ENCODE measurements at places on chromosomes 5 and 9.

DNA sequence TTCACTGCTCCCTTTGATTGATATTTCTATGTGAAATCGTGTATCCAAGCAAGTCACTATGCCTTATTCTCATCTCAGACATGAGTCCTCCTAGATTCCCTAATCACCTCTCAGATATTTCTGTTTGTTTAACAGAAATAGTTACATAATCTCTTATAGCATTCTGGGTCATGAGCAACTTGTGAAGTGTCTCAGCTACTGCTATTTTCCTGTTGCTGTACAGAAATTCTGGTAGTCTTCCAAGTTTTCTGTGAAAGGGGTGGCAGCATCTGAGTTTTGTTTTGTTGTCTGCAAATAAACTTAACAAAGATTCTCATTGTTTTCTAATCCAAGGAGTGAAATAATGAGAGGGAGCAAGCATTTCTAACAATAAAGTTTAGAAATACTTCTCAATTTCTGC is 256.9 kb upstream of the ST8SIA4 start:
- DNase-seq: no peak

DNA sequence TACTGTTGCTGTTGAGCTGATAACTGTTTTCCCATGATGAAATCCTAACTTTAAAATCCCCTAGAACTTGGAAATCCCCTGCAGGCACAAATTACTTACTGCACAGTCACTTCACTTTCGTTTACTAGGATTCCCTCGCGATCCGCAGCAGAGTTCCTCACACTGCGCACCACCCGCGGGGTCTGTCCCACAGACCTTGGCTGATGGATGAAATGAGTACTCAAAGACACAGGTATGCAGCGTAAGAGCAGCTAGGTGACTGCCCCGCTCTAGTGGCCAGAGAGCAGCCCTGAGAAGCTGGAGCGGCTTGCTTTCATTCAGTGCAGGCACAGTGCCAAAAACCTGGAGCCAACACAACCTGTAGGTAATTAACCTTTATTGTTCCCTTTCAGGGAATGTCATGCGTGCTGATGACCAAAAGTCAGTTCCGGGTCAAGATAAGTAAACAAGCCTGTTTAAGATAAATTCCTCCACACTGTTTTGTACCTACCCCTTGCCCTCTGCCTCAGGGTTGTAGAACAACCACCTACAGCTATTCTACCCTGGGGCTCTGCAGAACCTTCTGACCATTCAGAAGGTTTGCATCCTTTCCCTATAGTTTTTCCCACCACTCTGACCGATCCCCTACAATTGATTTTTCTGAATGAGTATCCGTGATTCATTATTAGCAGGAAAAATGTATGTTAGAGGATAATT is 191.2 kb downstream of the CDH9 start:
- DNase-seq: no peak

DNA sequence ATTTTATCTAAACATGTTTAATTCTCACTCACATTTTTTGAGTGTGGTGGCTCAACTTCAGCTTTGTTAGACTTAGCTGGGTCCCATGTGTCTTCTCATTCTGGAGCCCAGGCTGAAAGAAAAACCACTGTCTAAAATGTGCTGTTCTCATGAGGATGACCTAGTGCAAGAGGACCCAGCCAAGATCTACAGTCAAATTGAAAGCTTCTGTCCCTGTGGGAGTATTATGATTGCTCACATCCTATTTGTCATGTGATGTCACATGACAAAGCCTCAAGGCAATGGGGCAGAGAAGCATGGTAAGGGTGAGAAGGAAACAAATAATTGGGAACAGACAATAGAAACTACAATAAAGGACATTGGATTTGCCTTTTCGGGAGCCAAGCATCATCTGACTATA is 113.4 kb upstream of the ASTN2 start:
- DNase-seq: no peak

- DNase-seq: peak; percentile 69
These were observed 82.3 kb downstream of the PTCD2 start for GRCh38 chr5:72402381-72402890.

GRCh38 chr9:23821375-23822181 is 4.5 kb downstream of the ELAVL2 start:
- DNase-seq: no peak

DNA sequence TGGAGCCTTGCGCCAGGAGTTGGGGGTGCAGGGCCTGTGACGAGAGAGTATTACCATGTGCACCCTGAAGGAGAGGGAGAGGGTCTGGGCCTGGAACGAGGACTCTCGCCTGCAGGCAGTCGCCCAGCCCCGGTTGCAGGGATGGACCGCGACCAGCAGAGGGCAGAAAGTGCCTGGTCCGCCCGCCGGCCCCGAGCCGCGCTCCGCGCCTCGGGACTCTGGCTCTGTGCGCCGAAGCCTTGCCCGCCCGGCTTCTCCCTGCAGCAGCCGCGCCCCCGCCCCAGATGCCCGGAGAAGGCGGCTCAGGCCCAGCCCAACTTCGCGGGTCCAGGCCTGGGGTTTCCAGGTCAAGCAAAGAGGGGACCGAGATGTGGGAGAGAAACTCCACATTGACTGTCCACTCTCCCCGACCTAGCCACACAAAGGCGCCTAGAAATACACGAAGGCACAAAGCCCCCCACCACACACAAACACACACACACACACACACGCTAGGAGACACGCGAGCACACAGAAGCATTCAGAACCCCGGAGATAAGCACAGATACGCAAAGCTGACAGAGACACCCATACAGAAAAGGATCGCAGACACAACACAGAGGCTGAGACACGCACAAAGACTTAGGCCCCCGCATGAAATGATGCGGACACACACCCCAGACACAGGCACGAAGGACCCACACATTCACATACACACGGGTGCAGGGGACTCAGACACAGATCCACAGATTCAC is 2.0 kb upstream of the LMX1B start:
- DNase-seq: peak; percentile 45

DNA sequence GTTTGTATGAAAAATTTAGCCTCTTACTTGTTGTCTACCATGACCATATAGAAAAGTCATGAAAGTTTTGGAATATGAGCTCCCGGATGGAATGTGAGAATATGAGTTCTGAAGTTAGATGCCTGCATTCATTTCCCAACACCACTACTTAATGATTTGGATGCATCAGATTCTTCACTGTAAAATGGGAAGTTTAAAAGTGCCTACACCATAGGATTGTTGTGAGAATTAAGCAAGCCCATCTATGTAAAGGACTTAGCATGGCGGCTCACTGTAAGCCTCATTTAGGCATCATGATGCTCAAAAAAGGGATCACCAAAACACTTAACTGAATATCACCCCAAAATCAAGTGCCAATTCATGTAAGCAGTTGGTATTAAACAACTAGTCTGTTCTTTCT is 177.3 kb downstream of the RAB3C start:
- no peak for DNase-seq

DNA sequence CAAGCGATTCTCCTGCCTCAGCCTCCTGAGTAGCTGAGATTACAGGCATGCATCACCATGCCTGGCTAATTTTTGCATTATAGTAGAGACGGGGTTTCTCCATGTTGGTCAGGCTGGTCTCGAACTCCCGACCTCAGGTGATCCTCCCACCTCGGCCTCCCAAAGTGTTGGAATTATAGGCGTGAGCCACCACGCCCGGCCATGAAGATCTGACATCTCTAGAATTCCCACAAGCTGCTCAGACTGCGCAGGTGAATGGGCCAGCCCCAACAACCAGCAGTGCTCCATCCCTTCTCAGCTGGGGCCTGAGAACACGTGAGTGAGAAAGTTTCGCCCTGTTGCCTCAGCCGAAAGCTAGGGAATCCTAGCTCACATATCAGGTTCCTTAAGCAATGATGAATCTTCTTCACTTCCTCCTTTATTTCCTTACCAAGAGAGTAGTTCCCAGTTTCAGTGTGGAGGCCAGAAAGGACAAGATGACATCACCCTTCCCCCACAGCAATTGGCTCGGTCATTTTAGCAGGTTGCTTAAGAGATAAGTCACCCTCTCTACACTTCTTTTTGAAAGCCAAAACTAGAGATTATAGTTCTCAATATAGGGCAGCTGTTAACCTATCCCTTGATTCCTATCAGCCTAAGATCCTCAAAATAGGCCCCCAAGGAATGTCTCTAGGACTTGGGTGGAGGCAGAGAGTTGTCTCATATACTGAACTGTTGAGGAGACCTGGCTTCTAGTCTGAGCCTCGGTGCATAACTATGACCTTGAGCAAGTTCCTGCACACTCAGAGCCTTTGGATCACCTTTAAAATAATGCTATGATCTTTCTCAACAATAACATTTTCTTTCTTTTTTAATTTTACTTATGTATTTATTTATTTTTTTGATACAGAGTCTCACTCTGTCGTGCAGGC is 23.9 kb upstream of the PPP2CA start:
- DNase-seq: peak; percentile 79

GRCh38 chr5:95440825-95441224 is 49.7 kb downstream of the FAM81B start:
- DNase-seq: no peak

DNA sequence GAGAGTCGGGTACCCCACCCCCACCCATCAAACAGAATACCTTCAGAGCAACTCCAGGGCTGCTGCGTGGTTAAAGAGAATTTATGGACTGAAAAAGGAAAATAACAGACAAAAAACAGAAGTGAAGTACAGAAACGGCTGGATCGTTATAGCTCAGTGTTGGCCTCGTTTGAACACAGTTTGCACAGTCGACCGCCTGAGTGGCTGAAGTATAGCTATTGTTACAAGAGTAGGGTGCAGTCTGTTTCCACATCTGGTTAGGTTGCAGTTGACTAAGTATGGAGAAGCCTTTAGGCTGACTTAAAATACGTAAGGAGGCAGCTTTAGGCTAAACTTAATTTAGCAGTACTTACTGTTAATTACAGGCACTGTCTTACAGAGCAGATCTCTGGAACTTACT is 121.2 kb downstream of the GCNT1 start:
- DNase-seq: no peak

- DNase-seq: no peak
These were observed 208.7 kb downstream of the BRINP1 start for GRCh38 chr9:119160551-119160950.

DNA sequence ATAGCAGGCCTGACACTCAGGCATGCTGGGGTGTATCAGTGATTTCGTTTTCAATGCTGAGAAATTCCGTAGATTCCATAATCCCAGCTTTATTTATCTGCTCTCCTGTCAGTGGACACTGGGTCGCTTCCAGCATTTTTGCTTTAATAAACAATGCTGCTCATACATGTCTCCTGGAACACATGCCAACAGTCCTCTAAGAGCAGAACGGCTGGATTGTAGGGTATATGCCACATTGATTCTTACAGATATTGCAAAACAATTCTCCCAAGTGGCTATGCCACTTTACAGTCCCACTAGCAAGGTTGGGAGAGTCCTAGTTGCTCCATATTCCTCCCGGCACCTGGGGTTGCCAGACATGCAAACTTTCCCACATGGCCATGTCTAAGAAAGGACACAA is 81.9 kb downstream of the RAPGEF1 start:
- DNase-seq: peak; percentile 78

DNA sequence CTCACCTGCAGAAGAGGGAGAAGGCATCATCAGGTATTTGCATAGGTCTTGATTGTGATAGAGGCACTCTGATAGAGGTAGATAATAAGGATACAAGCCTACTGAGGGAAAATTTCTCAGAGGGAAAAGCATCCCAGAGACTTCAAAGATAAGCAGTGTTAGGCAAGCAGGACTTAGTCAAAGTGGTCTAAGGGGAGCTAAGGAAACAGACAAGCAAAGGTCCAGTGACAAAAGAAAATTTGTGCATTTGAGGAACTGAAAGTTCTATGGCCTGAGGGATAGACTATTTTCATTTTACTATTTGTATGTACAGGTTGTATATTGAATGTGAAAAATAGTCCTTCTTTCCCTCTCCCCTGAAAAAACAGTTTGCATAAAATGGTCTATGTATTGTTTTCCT is 27.4 kb downstream of the OXCT1 start:
- no peak for DNase-seq

DNA sequence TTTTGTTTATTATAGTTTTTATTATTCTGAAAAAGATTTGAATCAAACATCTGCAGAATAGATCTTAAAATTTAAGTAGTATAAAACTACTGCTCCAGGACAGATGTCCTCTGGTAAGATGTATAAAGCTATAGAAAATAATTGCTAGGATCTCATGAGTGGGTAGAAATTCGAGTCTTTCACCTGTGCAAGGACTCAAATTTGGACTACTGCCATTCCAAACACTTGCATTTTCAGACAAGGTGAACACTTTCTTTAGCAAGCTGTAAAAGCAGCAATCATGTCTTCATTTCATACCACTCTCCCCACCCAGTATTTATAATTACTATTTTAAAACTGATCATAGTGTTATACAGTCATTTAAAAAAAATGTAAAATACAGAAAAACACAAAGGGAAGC is 20.7 kb downstream of the SKP2 start:
- no peak for DNase-seq

DNA sequence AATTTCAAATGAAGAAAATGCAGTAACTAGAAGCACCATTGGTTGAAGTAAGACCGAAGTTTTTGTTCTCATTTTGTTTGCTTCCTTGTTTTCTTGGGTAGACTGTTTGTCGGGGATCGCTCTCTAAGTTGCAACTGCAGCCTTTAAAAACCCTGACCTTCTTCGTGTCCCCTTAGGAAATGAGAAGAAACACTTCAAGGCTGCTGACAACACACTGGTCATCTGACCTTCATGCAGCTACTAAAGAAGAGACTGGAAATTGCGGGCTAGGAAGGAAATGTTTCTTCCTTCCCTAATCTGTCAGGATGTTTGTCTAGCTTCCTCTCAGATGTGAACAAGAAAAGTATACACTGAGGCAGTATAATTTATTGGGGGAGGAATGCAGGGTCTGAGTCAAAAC is 50.7 kb upstream of the CHSY3 start:
- DNase-seq: no peak
